ENCODE measurements at places on chromosomes 16 and 17. TPM values are rescaled to one million over a fixed set of nuclear protein-coding genes. Genes with fewer than 3 reads are reported as not detected.

The CASKIN1 gene
- not detected for total RNA-seq

The PCGF2 gene
- total RNA-seq = 2.7 TPM

The CCL17 gene
- not detected for total RNA-seq

The GNAO1 gene
- 0.80 TPM for total RNA-seq

The CRK gene
- total RNA-seq = 20.5 TPM

The FBXL16 gene
- 45.4 TPM for total RNA-seq

The AIPL1 gene
- not detected for total RNA-seq

The HOXB7 gene
- total RNA-seq = not detected

The EFNB3 gene
- not detected for total RNA-seq

- no peak for DNase-seq
These were observed 40.7 kb downstream of the DNAJA2 start for GRCh38 chr16:46932802-46933201.

DNA sequence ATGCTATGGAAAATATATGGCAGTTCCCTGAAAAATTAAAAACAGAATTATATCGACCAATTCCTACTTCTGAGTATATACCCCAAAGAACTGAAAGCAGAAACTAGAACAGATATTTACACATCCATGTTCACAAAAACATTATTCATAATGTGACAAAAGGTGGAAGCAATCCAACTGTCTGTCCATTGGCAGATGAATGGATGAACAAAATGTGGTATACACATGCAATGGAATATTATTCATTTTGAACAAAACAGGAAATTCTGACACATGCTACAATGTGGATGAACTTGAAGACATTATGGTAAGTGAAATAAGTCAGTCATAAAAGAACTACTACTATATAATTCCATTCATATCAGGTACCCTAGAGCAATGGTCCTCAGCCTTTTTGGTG is 263.5 kb upstream of the AXIN2 start:
- no peak for DNase-seq

DNA sequence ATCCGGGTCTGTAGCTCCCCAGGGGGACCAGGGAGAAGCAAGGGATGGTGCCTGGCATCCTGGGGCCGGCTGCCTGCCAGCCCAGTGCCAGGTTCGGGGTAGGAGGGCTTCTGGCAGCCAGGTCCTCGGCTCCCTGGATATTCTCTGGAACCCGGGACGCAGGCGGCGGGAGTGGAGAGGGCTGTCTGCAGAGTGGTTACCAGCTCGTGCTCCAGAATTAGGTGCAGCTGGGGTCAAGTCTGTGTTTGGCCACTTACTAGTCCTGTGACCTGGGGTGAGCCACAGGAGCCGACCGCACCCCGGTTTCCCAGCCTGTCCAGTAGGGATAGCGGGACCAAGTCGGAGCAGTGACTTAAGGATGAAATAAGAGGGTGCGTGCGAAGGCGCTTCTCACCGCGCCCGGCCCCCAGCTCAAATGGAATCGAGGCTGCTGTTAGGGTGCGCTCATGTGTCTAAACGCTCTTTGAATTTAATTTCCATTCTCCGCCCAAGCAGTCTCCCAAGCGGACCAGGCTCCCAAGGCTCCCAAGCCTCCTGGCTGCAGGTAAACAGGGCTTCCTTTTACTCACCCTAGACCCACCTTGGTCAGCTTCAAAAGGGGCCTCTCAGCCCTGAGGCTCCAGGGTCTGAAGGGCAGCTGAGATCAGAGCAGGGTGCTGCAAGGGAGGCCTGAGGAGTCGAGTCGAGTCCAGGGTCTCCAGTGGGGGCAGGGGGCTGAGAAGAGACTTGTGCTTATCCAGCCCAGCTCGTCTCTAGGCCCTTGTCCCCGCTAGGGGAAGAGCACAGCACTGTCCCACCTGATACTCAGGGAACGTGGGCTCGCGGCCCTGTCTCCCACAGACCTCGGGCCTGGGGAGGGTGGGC is 28.3 kb upstream of the ZNF469 start:
- DNase-seq = no peak

DNA sequence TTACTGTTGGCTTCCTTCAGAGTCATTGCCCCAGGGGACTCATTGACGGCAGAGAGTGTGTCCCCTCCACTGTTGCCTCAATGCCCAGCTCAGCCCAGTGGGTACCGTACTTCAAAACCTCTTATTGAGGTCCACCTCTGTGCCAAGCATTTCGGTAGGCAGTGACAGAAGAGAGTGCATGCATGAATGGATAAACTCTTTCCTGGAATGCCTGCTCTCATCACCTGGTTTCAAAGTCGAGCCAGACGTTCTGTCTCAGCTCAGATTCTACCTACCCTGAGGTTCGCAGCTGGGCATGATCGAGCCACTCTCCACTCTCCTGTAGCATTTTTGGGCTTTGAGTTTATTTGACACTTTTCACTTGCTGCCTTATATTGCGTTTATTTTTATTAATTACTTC is 647.0 kb downstream of the MAF start:
- no peak for DNase-seq

- DNase-seq = no peak
These were observed 26.1 kb downstream of the MNT start for GRCh38 chr17:2374549-2375285.

GRCh38 chr17:72474719-72475477 is 354.1 kb downstream of the SOX9 start:
- no peak for DNase-seq

All from naive thymus-derived CD4-positive, alpha-beta T cell (primary cell).